ENCODE measurements at places on chromosomes 7 and 10. TPM values are rescaled to one million over a fixed set of nuclear protein-coding genes. Genes with fewer than 3 reads are reported as not detected.

Gene SPDYE6
- not detected for total RNA-seq

Gene MEPCE
- 28.8 TPM for total RNA-seq

Gene STEAP4
- total RNA-seq: 40.5 TPM

Gene CREB5
- 1.7 TPM for total RNA-seq

Gene CC2D2B
- not detected for total RNA-seq

Gene OR2A7
- 0.20 TPM for total RNA-seq

Gene FLNC
- 94.0 TPM for total RNA-seq

Gene NPY4R2
- total RNA-seq: not detected

Gene TMEM168
- total RNA-seq: 20.7 TPM

Gene IFIT1B
- total RNA-seq: not detected

Gene CALY
- total RNA-seq: not detected

Gene PKD2L1
- total RNA-seq: not detected

Gene HYAL4
- not detected for total RNA-seq

Gene SAMD9L
- total RNA-seq: 6.5 TPM

Gene CYP26A1
- total RNA-seq: not detected

Gene TMEM273
- total RNA-seq: not detected

Gene ITPRIP
- total RNA-seq: 11.4 TPM

Gene FAM13C
- 6.1 TPM for total RNA-seq
